Neuronal stem cell (in vitro differentiated cells): ENCODE measurements at places on chromosomes 7 and 10.

- DNase-seq: no peak
These were observed 9.5 kb downstream of the PPIA start for GRCh38 chr7:44805950-44806349.

DNA sequence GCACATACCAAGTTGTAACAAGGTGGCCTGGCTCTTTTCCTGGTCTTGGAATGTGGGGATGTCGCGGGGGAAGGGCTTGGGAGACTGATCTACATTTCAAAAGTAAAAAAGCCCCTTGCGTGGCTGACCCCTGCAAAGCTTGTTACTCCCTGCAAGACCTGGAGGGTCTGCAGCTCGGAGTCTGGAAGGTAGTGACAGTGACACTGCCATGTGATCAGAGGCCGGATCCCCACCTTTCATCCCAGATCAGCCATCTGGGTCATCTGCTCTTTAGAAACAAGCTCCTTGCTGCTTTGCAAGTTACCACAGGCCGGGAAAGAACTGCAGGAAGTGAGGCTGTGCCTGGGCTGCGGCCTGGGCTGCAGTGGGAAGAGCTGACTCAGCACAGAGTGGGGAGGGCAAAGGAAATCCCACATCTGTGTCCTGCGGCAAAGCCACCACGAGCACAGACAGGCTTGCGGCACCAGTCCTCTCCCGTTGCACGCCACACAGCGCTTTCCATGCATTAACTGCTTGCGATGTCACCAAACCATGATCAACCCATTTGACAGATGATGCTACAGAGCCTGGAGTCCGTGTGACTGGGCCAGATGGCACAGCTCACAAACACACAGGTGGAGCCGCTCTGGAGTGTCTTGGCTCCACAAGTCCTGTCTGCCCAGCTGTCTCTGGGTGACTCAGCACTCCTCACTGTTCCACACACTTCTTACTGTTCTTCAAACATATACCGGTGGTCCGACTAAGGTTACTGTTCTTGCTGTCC lies 97.7 kb downstream of the SH3PXD2A start:
- DNase-seq: no peak

- DNase-seq: no peak
These were observed 153.1 kb downstream of the ZNF365 start for GRCh38 chr10:62527019-62527827.

GRCh38 chr7:41261080-41261479 lies 441.8 kb downstream of the INHBA start:
- DNase-seq: no peak

- DNase-seq: no peak
These were observed 55.2 kb downstream of the ELFN1 start for GRCh38 chr7:1725199-1725690.

- no peak for DNase-seq
These were observed 48.4 kb downstream of the ZCCHC24 start for GRCh38 chr10:79397051-79397450.

- no peak for DNase-seq
These were observed 45.6 kb downstream of the GPR141 start for GRCh38 chr7:37729181-37729580.

DNA sequence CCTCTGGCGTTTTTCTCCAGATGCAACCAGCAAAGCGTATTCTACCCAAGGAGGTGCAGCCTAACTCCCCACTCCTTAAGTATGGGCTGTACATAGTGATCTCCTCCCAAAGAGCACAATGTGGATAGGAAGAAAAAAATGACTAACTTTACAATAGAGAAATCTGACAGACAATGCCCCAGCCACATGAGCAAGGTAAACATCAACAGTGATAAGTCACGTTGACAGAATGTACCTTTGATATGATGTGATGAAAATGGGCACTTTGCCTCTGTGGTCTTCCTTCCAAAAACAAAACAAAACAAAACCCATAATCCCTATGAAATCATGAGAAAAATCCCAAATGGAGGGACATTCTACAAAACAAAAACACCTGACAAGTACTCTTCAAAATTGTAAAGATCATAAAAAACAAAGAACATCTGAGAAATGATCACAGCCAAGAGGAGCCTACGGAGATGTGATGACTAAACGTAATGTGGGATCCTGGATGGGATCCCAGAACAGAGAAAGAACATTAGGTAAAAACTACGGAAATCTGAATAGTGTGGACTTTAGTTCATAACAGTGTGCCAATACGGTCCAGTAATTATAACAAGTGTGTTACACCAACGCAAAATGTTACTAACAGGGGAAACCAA lies 50.6 kb downstream of the ABLIM1 start:
- DNase-seq: no peak

- no peak for DNase-seq
These were observed 1221.5 kb upstream of the SORCS1 start for GRCh38 chr10:108385963-108386362.

DNA sequence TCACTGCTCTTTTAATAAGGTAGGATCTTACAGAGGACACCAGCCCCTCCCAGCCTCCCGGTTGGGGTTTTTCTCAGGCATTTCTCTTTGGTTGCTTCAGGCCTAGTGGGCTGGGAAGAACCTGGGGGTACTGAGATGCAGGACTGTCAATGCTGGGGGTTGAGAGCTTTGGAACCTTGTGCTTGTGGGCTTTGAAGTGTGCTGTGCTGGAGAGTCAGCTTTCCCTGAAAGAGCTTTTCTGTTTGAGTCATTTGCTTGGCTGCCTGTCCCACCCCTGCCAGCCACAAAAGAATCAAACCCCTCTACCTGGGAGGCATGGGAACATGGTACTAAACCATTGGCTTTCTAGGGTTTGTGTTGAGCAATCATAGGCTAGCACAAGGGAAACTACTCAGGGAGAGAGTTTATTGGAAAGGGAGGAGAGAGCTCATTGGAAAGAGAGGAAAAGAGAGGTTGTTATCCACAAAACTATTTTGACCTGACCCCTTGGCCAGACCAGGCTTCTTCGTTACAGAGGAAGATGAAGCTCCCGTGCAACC lies 1.4 kb downstream of the SCD start:
- no peak for DNase-seq

GRCh38 chr10:89503652-89504370 lies 31.6 kb downstream of the SLC16A12 start:
- DNase-seq: no peak

- DNase-seq: no peak
These were observed 122.9 kb upstream of the KCTD7 start for GRCh38 chr7:66505531-66506451.

DNA sequence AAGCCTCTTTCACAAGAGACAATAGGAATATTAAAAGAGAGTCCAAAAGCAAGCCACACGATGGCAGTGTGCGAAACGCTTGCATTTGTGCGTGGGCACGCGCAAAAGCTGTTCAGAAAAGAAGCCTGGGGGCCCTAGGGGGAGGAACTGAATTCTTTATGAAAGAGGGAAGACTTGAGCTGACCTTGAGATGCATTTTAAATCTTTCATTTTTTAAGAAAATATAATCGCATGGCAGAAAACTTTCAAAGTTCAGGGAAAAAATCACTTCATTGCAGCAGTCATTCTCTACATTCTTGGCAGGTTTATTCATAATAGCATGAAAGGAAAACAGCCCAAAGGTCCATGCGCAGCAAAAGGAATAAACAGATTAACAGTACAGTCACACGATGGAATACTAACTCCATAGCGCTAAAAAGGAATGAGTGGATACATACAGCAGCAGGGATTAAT lies 206.5 kb upstream of the PRKCQ start:
- DNase-seq: no peak

DNA sequence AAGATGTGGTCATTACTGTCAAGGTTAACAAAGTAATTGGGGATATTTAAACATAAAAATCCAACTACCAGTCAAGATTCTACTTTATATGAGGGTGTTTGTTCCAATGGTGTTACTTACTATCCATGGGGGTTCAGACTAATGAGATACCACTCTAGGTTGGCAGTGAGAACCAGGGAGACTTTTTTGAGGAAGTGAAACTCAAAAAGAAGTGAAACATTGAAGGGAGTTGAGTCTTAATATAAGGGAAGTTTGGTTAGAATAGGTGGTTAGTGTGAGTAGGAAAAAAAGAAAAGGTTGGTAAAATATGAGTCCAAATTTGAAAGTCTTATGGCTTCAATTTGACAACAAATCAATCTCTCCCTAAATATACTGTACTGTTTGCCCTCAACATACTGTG lies 123.6 kb upstream of the ANK3 start:
- no peak for DNase-seq

DNA sequence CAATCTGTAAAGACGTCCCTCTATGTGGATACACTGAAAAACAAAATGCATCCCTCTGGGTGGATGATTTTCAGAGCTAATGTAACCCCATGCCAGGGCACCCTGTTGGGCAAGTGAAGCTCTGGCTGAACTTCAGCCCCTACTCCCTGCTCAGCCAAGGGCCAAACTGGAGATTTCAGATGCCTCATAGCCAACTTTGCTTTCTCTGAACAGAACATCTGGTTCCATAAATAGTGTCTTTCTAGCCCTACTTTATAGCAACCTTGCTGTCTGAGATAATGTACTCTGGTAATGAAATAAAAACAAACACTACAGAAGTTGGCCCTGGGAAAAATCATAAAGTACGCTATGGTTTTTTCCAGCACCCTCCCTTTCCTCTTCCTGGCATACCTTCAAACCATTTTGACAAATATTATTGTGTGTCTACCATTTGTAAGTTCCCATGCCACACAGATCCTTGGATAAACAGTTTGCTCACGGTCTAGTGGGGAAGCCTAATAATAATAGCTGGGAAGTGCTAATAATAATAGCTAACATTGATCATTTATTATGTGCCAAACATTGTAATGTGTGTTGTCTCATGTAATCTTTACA lies 3.4 kb downstream of the ENTPD1 start:
- DNase-seq: no peak

GRCh38 chr7:676246-676971 lies 50.1 kb upstream of the DNAAF5 start:
- no peak for DNase-seq

GRCh38 chr7:47908720-47909119 lies 39.5 kb downstream of the PKD1L1 start:
- peak; percentile 31 for DNase-seq

GRCh38 chr7:26185844-26186180 lies 14.7 kb downstream of the HNRNPA2B1 start:
- DNase-seq: no peak

GRCh38 chr10:127911218-127911866 lies 4.4 kb downstream of the PTPRE start:
- DNase-seq: no peak

- DNase-seq: no peak
These were observed 410.4 kb downstream of the INHBA start for GRCh38 chr7:41292487-41292886.

GRCh38 chr7:137546009-137546408 lies 202.5 kb upstream of the PTN start:
- no peak for DNase-seq

DNA sequence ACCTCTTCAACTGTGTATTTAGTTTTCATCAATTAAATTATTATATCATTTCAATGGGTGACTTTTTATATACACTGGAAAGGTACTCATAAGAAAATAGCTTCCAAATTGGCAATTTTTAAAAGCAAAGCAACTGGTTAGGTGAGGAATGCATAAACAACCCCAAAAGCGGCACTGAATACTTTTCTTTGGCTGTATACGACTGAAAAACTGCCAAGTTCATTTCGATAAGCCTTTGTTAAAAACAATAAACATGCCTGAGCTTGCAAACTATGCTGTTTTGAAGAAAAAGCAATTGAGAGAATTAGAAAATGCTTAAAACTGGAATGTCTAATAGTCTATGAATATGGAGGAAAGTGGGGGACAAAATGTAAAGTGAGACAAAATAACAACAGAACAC lies 2.9 kb downstream of the SLC16A12 start:
- no peak for DNase-seq

DNA sequence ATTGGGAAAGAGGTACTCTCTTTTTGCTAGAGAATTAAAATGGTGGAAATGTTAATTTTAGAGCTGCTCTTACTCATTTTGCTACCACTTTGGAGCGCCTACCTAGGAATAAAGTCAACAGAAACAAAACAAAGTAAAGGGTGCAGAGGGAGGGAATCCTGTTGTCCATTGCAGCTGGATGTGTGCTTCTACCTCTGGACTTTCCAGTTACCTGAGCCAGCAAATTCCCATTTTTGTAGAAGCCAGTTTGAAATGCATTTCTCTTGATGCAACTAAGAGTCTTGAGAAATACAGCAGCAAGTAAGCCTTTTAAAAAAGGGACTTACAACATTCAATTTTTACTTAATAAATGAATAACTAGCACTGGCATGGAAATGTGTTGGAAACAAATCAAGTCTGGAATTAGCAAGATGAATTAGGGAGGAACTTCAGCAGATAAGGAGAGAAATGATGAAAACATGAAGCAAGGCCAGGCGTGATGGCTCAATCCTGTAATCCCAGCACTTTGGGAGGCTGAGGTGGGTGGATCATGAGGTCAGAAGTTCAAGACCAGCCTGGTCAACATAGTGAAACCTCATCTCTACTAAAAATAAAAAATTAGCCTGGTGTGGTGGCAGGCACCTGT lies 113.5 kb upstream of the CTTNBP2 start:
- no peak for DNase-seq

GRCh38 chr10:85032981-85033380 lies 704.6 kb downstream of the CCSER2 start:
- DNase-seq: no peak

DNA sequence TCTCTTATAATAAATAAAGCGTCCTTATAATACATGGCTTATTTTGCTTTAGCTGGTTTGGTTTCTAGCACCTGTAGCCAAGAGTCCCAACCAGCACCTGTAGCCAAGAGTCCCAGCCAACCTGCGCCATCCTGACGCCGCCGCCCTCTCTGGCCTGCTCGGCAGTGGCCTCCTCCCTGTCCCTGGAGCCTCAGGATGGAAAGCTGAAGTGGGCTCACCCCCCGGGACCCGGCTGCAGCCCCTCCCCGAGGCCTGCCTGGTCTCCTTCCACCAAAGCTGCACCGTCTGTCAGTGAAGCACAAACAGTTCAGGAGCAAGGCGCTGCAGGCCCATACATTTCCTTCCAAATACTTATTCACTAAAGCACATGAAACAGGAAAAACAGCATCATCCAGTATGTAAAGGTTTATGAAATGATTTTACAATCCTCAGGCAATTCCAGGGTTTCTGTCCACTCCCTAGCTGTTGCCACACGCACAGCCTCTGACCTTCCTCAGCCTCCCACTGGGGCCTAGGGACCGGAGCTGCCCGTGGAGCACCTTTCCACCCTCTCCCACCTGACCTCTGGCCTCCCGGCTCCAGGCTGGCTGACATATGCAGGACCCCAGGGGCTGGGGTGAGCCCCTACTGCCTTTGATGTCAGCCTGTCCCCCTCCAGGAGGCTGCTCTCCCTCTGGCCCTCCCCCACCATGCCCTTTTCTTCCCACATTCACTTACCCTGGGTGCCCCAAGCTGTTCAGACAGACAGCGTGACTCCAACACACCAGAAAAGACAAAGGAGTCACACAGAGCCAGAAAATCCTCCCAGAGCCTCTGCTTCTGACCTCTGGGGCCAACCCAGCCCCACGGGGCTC lies 149.6 kb upstream of the PPP2R2D start:
- DNase-seq: peak; percentile 31

- no peak for DNase-seq
These were observed 13.0 kb downstream of the ITPRID1 start for GRCh38 chr7:31526864-31527263.
